ENCODE measurements at places on chromosomes 5 and 9.

- DNase-seq: no peak
These were observed 140.2 kb downstream of the CEP120 start for GRCh38 chr5:123283031-123283430.

- DNase-seq: no peak
These were observed 9.1 kb downstream of the ZCCHC9 start for GRCh38 chr5:81310402-81311063.

DNA sequence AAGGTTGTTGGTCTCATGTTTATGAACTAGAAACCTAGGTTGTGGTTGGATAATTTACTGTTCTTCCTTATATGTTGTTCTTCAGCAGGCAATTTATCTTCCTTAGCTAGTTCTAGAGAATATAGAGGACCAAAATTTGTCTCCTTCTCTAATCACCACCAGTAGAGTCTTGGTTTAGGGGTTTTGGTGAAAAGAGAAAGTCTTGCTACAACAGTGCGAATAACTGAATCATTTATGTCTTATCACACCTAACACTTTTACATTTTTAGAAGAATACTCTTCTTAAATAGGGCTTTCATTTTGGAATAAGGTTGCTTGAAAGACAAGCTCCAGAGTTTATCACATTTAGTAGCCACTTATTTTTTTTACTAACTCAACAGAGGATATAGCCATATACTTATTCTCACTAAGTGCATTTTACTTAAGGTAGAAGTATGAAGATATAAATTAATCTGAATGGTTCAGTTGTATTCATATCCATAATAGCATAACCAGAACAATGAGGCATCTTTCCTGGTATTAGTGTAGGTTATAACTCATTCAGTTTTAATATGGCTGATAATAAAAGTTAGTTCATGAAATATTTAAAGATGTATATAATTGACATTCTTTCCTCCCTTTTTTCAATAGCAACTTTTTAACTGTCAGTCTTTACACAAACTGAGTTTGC is 67.9 kb downstream of the ERBIN start:
- no peak for DNase-seq

- DNase-seq: no peak
These were observed 27.8 kb downstream of the ROPN1L start for GRCh38 chr5:10469253-10470050.

GRCh38 chr9:98887918-98888510 is 55.7 kb upstream of the COL15A1 start:
- DNase-seq: no peak

DNA sequence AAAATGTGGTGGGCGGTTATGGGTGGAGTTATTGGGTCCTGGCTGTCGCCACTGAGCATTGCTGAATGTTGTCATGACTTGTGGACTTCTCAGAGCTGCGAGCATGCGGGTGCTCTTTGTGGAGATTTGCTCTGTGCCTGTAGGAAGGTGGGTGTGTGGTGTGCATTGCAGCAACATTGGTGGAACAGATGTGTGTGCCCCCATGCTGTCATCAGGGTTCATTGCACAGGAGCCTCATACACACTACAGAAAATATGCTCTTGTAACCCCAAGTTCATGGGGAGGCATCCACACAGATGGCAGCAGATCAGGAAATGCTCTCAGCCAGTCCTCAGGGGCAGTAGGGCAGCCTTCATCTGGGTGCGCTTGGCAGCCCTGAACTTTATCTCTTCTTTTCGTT is 55.9 kb upstream of the PHF2 start:
- DNase-seq: no peak

GRCh38 chr9:117315236-117315635 is 99.6 kb downstream of the ASTN2 start:
- no peak for DNase-seq

GRCh38 chr5:10834695-10835094 is 73.7 kb upstream of the DAP start:
- DNase-seq: no peak

- DNase-seq: no peak
These were observed 157.9 kb downstream of the ZDHHC21 start for GRCh38 chr9:14535161-14535955.

- DNase-seq: no peak
These were observed 58.1 kb downstream of the ROR2 start for GRCh38 chr9:91891915-91892314.

GRCh38 chr9:32004431-32005076 is 379.9 kb upstream of the ACO1 start:
- DNase-seq: no peak

DNA sequence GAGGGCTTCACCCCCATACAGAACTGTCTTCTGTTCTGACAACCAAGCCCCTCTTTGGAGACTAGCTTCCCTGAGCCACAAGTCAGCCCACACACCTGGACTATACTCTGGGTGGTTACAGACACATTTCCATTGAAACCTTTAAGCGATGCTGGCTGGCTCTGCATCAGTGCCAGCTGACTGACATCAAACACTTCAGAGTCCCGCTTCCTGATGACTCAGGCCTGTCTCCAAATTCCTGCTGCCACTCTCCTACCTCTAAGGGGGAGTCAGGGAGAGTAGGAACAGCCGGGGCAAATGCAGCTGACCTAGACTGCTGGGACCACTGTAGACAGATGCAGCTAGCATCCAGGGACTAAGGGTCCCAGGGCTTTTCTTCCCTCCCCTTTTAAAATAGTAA is 59.4 kb downstream of the SIL1 start:
- DNase-seq: no peak

DNA sequence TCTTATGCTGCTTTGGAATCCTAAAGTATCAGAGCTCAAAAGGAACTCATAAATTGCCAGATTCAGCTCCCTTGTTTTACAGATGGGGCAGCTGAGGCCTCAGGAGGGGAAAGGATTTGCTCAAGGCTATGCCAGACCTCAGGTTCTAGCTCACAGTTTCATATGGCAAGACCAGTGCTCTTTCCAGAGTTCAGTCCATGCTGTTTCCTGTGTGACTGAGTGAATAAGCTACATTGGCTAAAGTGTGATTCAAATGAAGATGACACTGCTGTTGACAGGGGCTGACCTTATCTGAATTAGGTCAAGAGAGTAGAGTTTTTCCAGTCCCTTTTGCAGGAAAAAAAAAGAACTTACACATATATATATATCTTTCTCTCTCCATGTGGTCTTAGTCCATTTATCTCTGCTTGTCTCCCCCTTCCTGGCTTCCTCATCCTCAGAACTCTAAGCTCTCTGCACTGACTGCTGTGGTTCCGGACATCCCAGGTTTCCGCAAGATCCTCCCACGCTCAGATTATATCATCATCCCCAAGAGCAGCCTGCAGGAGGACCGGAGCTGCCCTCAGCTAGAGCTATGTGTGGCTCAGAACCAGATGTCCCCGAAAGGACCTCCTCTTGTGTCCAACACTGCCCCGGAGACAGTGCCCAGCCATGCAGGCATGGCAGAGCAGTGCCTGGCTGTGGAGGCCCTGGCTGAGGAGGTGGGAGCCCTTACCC is 9.3 kb downstream of the HMGXB3 start:
- DNase-seq: no peak

DNA sequence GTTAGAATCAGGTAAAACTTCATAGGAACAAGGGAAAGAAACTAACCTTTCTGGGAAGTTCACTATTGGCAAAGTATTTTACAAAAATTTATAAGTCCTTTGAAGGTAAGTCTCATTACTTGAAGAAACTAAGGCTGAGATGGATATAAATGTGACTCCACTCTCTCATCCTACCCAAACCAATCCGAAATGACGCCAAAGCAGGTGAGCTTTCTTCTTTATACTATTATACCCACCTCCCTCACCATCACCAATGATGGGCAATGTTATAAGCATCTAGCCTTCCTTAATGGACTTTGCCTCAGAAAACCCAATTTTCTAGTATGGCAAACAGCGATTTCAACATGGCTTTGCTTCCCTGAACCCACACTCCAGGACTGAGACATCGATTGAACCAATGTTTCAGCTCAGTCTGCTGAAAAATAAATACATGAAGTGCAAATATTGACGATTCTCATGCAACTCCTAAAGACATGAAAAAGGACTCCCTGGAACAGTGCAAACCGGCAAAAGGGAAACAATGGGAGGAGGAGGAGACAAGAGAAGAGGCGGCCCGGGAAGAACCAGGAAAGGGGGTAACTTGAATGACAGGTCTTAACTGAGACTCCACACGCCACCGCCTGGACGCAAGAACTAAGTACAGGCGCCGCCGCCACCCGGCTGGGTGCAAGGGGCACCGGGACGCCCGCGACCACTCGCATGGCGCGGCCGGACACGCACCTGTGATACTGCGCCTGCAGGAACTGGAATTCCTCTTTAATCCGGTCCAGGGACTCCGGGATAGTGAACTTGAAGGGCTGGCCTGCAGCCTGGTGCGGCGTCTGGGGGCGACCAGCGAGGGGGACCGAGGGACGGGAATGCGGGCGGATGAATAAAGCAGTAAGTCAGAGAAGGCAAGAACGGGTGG is 2.5 kb downstream of the TLE1 start:
- DNase-seq: peak; percentile 43

GRCh38 chr9:132218208-132218607 is 56.4 kb downstream of the NTNG2 start:
- no peak for DNase-seq

- DNase-seq: no peak
These were observed 121.0 kb downstream of the PDZD2 start for GRCh38 chr5:31759925-31760324.

DNA sequence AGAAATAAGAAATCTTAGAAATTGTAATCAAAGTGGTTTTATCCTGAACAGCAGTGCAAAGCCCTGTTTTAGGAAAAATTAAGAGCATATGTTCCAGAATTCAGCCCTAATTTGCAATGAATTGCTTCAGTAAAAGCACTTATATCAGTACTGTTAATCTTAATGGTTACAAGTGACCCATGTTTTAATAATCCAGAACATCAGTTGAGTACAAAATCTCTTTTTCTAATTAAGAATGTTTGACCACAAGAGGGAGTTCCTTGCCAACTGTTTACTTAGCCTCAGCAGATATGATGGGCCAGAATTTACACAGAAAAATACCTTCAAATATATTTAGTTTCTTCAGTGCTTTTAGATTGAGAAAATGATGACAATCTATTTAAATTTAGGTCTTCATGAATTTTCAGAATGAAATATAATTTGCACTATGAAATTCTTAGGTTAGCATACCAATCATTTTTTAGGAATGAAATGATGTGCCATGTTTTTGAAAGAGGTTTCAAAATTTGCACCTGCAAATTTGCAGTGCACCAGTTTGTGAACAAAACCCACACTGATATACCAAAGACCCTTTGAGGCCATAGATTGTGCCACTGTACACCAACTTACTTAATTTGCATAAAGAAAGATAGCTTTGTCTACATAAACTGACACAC is 926.3 kb upstream of the ARRDC3 start:
- DNase-seq: no peak

- no peak for DNase-seq
These were observed 201.1 kb upstream of the CHD1 start for GRCh38 chr5:99129768-99130501.

DNA sequence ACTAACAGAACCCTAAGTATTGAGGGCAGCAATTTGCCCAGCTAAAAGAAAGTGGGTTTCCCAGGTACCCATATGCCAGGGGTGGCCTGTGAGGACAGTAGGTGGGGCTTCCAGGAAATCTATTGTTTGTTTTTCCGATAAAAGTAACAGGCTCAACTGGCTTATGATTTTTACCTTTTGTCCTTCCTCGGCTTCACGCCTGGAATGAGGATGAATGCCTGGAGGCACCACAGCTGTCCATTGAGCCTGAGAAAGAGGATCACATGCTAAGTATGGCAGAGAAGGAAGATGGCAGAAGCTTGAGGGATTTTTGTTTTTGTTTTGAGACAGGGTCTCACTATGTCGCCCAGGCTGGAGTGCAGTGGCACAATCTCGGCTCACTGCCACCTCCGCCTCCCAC is 84.1 kb downstream of the KLF4 start:
- DNase-seq: no peak

- DNase-seq: no peak
These were observed 166.2 kb downstream of the TMEM38B start for GRCh38 chr9:105860516-105860915.

DNA sequence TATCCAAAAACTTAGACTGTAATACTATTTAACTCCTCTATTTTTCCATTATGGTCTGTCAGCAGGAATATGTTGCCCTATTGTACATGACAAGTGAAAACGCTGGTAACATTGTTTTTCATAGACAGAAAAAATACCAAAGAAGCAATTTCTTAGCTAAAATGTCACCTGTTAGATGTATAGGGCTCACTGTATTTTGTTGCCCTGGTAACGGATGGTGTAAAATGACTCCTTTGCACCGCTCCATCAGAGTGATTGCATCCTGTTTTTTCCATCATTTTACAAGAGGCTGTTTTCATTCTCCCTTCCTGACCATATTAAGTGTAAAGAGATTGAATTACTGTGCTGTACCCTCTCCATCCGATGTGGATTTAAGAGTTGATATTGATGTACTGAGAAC is 460.1 kb upstream of the TLE4 start:
- no peak for DNase-seq

GRCh38 chr5:12883395-12883794 is 979.1 kb upstream of the CTNND2 start:
- no peak for DNase-seq

DNA sequence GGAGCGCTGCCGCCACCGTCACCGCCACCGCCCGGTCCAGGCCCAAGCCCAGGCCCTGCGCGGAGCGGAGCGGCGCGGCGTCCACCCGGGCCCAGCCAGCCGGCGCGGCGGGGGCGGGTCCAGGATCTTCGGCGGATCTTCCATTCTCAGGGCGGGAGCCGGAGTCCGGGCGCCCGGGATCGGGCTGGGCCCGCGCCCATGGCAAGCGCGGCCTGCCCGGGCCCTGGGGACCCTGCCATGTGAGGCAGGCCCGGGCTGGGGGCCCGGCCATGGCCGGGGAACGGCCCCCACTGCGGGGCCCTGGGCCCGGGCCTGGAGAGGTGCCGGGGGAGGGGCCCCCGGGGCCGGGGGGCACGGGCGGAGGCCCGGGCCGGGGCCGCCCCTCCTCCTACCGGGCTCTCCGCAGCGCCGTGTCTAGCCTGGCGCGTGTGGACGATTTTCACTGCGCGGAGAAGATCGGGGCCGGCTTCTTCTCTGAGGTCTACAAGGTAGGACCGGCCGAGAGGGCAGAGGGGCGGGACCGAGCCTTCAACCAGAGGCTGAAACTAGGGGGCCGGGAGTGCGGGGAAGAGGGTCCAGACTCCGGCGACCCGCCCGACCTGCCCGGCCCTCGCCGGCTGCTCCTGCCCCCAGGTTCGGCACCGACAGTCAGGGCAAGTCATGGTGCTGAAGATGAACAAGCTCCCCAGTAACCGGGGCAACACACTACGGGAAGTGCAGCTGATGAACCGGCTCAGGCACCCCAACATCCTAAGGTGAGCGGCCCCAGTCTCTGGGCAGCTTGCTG is 482 bp downstream of the TESK1 start:
- DNase-seq: no peak

DNA sequence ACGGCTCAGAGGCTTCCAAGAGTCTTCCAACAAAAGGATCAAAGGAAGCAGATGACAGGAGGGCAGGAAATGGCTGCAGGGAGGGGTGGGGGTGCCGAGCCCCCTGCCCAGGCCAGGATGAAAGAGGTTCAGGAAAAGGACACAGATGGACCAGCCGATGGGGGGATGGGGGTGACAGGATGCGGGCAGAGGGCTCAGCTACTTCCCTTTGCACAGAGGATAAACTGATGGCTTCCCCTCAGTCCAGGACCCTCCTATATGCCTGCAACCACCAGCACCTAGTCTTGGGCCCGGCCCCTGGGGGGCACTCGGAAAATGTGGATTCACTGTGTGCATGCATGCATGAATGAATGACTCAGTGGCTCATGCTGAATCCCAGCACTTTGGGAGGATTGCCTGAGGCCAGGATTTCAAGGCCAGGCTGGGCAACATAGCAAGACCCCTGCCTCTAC is 148.2 kb downstream of the C9orf50 start:
- no peak for DNase-seq

All from T1000 (cell line).